Left lung (tissue), 14 donors: ENCODE measurements at places on chromosomes 5 and 9. TPM values are rescaled to one million over a fixed set of nuclear protein-coding genes. Genes with fewer than 3 reads are reported as not detected.

GRCh38 chr5:179798144-179798770, 4.5 kb downstream of the LTC4S start:
- peak; percentile 58 for DNase-seq

- no peak for DNase-seq
Measured at GRCh38 chr5:74167206-74167929, 473.2 kb downstream of the ENC1 start.

- DNase-seq, result no peak
Measured at GRCh38 chr9:136613824-136614371, 48.8 kb upstream of the EGFL7 start.

PCDHB15 gene
- polyA plus RNA-seq, result 8.7 TPM

STKLD1 gene
- polyA plus RNA-seq, result 3.4 TPM

DNA sequence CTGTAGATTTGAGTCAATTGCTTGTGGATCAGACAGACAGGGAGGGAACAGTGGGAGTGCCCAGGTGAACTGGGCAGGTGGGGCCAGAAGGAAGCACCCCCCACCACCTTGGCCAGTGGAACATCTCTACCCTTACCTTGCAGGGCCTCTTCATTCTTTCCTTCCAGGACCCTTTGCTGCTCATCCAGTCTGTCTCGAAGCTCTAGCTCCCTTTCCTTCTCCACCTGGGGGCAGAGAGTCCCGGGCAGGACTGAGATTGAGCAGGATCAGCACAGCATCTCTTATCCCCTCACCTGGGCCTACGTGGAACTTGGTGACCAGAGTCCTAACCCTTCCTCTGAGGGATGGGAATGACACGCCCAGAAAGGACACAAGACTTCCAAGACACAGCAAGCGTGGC, 25.0 kb downstream of the CCDC69 start:
- DNase-seq, result no peak

HSD17B3 gene
- 0.26 TPM for polyA plus RNA-seq

TBCA gene
- 262 TPM for polyA plus RNA-seq

DNA sequence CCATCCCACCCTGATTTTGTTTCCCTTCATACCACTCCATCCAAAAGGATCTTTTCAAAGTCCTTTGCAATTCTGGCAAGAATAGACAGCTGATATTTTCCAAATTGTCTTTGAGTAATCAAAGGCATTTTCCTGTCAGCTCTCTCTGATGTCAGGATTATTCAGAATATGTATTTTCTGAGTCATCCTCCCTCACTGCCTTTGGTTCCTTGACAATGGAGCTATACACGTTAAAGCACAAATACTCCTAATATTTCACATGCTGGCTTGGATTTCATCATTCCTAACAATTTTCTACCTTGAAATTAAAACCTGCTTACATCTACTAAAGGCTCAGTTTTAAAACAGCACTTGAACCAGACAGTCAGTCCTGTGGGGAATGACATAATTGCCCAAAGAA, 379.4 kb downstream of the GADD45G start:
- no peak for DNase-seq

DNA sequence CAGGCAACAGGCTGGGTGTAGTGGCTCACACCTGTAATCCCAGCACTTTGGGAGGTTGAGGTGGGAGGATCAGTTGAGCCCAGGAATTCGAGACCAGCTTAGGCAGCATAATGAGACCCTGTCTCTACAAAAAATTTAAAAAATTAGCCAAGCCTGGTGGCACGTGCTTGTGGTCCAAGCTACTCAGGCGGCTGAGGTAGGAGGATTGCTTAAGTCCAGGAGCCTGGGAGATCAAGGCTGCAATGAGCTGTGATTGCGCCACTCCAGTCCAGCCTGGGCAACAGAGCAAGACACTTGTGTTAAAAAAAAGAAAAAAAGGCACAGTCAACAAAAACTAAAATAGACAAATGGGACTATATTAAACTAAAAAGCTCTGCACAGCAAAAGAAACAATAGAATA, 29.3 kb downstream of the ATP6V0E1 start:
- peak; percentile 86 for DNase-seq

PAPPA gene
- polyA plus RNA-seq, result 1.2 TPM

- no peak for DNase-seq
Measured at GRCh38 chr5:22249209-22249729, 603.9 kb downstream of the CDH12 start.

- DNase-seq, result no peak
Measured at GRCh38 chr5:134059758-134060495, 54.6 kb upstream of the TCF7 start.

IL17B gene
- polyA plus RNA-seq, result 1.4 TPM

DNA sequence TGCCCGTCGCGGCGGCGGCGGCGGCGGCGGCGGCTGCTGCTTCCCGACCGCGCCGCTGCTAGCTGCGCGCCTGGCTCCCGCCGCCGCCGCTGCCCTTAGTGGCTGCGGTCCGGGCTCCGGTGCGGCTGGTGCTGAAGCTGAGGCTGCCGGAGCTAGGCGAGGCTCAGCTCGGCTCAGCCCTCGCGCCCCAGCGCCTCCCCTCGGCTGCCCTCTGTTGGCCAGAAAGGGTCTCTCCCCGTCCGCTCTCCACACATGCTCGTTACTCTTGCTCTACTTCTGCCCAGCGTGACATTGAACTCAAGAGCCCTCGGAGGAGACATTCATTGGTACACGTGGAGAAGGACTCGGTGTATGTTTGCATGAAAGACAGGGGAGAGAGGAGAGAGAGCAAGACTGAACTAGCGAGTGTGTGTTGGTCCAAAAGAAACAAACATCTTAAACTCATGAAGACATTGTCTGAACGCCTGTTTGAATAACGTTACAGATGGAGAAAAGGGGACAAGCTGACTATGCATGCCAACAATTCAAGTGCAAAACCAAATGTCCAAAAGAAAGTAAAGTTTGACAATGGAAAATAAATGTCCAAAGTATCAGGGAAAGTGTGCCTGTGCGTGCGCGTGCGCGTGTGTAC, at the start of gene HCN1:
TSS of gene HCN1 (minus strand) at position 175 of the 631 bp plus-strand sequence.
- DNase-seq, result peak; percentile 92

DNA sequence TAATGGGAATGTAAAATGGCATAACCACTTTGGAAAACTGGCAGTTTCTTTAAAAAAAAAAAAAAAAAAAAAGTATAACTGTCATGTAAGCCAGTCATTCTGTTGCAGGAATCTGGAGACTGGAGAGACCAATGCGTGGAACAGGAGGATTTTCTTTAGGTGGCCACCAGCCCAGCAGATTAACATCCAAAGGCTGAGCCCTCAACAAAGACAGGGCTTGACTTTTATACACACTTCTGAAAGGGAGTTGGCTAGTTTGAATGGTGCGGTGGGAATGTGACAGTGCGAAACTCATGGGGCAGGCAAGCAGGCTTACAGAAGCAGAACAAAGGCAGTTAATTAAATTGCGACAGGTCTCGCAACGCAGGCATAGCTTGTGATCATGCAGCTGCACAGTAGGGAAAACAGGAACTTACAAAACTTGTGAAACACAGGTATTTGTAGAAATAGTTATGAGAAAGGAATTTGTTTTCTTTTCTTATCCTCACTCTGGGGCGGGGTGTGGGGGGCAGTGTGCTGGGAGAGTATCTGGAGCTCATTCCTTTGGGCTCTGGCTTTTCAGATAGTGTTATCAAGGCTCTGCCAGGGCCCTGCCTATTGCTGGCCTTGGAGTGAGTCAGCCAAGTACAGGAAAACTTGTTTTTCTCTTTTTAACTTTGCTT, 12.0 kb downstream of the UIMC1 start:
- peak; percentile 70 for DNase-seq

- DNase-seq, result no peak
Measured at GRCh38 chr5:177540438-177540837, 13.9 kb downstream of the FAM193B start.

DNA sequence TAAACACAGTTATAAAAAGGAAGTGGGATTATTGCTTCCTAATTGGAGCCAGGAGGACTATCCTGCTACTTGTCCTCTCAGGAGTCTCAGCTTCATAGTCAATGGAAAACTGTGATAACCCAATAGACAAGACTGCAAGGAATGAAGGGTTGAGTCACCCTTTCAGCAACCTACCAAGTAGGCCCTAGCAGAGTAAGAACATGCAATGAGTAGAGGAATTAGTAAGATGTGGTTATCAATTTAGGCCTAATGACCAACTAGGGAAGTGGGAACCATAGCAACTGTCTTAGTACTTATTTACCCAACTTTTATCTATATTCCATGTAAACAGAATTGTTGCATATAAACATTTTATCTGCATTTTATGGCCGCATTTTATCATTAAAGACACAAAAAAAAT, 310.1 kb downstream of the RFX3 start:
- DNase-seq, result no peak

DNA sequence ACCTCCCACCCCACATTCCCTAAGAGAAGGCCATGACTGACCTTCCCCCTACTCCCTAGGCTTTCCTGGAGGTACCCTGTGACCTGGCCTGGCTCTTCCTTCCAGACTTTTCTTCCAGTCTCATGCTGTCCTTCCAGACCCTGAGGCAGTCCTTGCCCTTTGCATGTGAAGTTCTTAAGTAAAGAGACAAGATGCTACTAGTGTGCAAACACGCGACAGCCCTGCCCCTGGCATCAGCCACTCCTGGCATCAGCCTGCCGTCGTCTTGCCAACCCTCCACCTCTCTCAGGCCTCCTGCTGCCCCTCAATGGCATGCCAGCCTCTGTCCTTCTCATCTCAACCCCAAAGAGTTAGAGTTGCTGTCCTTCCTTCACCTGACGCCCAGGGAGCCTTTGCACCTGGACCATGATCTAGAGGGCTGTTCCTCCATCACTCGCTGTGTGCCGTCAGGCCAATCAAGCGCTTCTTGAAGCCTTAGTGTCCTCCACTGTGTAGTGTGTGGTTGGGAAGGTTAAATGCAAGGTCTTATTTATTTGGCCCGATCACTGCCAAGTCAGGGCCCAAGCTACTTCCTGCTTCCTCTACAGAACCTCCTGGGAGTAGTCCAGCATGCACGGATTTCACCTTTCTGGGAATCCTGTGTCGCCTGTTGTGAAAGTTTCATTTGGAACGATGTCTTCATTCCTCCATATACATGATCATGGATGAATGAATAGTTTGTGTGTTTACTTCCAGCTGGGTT, 61.9 kb downstream of the WWC1 start:
- no peak for DNase-seq

DNA sequence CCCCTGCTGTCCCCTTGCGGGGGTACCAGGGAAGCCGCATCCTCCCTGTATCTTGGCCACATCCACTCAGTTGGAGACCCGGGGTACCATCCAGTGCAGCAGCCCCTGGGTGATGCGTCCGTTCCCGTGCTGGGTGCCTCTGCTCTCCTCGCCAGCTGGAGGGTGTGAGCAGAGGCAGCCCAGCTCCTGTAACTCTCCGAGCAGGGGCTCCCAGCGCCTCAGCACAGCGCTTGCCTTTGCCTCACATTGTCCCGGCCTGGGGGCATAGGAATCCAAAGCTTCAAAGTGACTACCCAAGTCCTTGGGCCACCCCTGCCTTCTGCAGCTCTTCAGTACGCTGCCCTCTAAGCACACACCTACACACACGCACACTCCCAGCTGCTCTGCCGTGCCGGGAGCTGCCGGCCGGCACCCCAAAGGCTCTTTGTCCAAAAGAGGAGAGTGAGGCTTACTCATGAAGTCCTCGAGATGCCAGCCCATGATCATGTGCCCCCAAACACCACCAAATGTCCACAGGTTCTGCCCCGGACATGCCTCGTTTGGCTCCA, 733 bp downstream of the ANGPTL2 start:
- no peak for DNase-seq

- DNase-seq, result peak; percentile 65
Measured at GRCh38 chr9:133332381-133332730, 3.6 kb downstream of the SURF6 start.
